ENCODE measurements at places on chromosomes 1 and 21.

- DNase-seq: no peak
These were observed 6.3 kb upstream of the CFAP410 start for GRCh38 chr21:44345495-44345894.

DNA sequence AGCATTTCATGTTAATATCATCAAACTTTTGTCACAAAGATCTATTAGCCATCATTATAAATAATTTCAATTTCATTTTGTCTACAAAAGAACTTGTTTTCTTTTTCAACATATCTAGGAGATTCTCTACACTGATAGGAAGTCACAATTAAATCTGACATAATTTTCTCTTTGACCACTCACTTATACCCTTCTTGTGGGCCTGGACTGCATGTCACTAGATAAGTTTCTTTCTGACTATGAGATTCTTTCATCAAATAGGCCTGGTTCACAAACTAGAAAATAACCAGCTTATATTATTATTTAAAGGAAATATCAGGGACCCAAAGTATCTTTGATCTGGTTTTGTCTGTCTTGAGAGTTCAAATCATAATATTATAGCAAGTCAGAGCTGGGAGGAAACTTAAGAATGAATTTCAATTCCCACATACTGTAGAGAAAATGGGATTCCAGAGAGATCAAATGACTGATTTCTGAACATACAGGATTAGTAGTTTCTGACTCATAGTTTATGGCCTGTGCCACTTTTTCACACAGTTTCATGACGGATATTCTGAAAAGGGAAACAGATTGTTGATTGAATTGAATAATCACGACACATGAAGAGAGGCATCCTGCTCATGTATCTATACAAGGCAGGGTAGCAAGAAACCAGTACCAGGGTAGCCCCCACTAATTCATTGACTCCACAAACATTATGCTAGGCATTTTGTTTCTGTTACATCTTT is 355.8 kb downstream of the GPATCH2 start:
- no peak for DNase-seq

DNA sequence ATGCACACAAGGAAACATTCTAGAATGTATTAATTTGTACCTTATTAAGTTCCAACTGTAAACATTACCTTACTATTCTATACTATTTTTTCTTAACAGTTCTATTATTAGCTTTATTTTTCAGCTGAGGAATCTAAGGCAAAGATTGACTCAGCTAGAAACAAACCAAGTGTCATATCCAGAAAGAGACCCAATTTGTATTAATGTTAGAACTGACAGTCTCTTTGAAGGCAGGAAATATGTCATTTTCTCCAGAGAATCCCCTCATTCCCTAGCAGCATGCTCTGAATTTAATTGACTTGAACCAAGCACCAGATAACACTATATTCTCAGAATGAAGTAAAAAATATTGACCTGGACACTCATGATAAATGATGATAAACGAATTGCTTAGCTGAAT is 81.4 kb upstream of the PLPPR5 start:
- no peak for DNase-seq

GRCh38 chr1:82143108-82143833 is 342.5 kb downstream of the ADGRL2 start:
- DNase-seq: no peak

GRCh38 chr1:24418898-24419628 is 3.5 kb downstream of the NIPAL3 start:
- DNase-seq: peak; percentile 34

- DNase-seq: no peak
These were observed 21.3 kb upstream of the LDLRAP1 start for GRCh38 chr1:25522031-25522655.

DNA sequence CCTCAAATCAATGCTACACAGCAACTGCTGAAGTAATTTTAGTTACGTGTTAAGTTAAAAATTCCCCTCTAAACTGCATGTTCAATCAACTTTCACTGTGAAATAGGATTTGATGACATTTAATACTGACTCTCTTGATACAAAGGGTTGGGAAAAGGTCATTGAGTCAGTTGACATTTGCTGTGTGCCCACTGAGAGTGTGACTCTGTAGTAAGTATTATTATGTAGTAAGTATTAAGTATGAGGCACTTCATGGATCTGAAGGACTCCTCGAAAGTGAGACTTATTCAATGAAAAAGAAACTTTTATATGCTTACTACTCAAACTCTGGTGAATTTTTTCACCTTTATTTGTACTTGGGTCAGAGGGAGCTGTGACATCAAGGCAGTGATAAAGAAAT is 83.1 kb upstream of the S1PR1 start:
- no peak for DNase-seq
